ENCODE measurements at places on chromosomes 2 and 18.

DNA sequence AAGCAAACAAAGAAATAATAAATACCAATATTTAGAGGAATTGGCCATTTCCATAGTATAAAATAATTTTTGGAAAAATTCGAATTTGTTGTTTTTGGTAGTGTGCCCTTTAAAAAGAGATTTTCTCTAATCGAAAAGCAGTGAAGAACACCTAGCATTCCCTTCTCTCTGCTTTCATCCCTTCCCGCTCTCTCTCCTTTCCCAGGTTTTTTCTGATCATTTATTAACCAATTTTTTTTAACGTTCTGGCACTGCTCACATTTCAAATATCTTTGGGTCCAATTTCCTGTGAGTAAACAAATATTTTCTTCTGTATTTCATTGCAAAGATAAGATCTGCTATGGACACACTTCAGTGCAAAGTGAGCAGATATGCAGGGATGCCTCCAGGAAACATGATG lies 101.2 kb downstream of the ZNF407 start:
- DNase-seq: no peak

DNA sequence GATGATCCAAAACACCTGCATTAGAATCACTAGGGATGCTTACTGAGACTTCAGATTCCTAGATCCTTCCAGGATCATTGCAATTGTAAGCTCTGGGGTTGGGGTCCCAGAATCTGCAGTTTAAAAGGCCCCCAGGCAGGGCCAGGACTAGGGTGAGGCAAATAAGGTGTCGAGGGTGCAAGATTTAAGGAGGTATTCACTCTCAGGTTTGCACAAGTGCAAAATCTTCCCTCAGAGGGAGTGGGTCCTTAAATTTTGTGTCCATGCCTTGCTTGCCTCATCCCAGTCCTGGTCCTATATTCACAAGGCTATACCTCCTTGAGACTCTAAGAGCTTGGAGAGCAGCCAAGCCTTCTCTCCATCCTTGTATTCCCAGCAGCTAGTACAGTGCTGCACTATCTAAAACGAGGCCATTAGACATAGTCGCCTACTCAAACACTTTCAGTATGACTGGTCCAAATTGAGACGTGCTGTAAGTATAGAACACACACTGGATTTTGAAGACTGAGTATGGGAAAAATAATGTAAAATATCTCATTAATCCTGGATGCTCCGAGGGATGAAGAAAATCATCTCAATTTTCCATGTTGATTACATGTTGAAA lies 31.6 kb upstream of the MREG start:
- DNase-seq: no peak

DNA sequence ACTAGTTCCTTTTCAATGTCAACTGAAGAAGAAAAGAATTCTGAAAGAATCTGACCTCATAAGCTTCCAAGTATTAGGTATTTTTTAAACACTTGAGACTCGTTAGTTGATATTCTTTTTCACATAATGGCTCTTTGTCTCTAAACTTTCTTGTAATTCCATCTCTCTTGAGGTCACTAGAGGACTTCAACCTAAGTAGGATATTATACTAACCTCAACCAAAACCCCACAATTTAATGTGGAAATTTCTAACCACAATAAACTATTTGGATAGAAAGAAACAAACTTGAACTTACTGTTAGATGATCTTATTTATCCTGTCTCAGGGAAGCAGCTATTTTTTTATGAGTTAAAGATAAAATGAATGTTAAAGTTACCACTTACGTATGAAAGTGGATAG lies 206.9 kb upstream of the FSIP2 start:
- DNase-seq: no peak

GRCh38 chr2:159265171-159265576 lies 21.3 kb downstream of the WDSUB1 start:
- no peak for DNase-seq

GRCh38 chr2:56084111-56084901 lies 99.5 kb upstream of the CCDC85A start:
- DNase-seq: no peak

DNA sequence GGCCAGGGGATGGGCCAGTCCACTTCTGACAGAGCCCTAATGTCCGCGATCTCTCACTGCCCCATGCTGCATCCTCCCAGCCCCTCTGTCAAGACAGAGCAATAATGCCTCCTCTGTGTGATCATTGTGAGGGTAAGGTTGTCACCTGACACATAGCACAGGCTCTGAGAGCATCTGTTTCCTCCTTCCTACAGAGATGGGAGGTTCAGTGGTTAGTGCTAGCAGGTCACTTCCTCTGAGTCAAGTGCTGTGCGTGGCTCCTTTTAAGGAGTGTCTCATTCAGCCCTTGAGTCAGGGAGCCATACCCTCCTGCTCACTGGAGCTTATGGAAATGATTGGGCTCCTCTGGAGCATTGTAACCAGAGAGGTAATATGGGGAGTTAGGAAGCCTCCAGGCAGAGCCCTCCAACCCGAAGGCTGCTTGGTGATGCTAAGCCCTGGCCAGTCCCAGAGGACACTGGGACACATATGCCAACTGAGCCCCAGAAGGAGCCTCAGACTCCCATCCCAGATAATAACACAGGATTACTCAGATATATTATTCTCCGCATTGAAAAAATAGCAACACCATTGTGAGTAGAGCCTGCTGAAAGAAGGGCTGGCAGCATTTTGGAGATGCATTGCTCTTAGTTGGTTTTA lies 189.0 kb downstream of the GALNT1 start:
- no peak for DNase-seq
